ENCODE measurements at places on chromosomes 5 and 9. TPM values are rescaled to one million over a fixed set of nuclear protein-coding genes. Genes with fewer than 3 reads are reported as not detected.

- DNase-seq: no peak
These were observed 5.1 kb downstream of the SNX30 start for GRCh38 chr9:112755675-112756074.

PRSS3 gene
- not detected for total RNA-seq

GRCh38 chr5:25539536-25539935, 894.8 kb upstream of the CDH10 start:
- no peak for DNase-seq

DNA sequence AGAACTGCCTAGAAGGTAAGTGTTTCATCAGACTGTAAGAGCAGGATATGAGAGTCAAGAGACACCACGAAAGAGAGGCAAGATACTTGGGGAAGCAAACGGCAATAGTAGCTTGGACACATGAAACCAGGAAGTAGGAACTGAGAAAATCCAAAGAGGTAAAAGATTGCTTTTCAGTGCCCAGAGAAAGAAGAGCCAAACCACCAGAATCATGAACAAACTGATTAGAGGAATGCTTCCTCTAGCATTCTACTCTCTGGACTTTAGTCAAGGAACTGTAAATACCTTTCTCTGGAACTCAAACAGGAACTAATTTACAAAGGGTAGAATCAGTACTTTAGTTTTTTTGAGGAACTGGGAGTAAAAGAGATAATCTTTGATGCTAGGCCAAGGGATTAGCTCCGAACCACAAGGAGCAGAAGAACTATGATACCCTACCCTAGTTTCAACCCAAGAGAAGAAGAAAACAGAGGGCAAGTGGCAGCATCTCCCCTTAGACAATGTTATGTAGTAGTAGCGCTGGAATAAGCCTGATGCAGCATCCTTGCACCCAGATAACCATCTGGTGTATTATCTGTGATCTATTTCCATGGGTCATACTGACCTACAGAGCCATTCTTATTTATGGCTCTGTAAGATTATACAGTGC, 41.3 kb downstream of the EFCAB9 start:
- no peak for DNase-seq

- peak; percentile 30 for DNase-seq
These were observed 31.5 kb downstream of the OLFML2A start for GRCh38 chr9:124808246-124808956.

ZNF474 gene
- not detected for total RNA-seq

DNA sequence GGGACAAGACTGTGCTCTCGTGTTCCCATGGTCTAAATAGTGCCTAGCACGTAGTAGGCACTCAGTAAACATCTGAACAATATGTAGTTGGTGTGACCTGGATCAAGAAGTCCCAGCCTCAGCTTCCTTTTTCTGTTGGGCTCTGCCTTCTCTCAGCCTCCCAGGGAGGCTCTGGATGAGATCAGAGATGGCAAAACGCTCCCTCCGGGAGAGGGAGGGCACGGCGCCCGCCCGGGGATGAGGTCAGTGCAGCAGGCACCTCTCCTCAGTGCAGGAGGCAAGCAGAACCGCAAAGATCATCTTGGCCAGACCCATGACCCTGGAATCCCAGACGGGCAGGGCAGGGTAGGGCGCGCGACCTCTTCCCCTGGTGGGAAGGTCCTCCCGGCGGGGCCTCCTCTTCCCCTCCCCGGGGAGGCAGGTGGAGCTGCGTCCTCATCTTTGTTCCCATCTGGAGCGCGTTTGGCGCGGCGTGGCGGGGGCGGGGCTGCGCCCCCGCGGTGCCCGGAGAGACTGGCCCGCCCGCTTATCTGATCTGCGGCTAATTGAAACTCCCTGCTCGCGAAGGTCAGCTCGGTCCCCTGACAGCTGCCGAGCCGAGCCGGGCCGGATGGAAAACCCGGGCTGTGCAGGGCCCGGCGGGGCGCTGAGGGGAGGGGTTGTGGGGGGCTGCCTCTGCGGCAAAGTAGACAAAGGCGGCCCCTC, 60.9 kb downstream of the CXXC5 start:
- DNase-seq: peak; percentile 95

SPINK6 gene
- not detected for total RNA-seq

- no peak for DNase-seq
These were observed 142.7 kb downstream of the PIP5K1B start for GRCh38 chr9:68847765-68848164.

DMGDH gene
- not detected for total RNA-seq

- DNase-seq: no peak
These were observed 378.6 kb downstream of the GADD45G start for GRCh38 chr9:89983411-89983810.

GFRA3 gene
- total RNA-seq: 1.0 TPM

DNA sequence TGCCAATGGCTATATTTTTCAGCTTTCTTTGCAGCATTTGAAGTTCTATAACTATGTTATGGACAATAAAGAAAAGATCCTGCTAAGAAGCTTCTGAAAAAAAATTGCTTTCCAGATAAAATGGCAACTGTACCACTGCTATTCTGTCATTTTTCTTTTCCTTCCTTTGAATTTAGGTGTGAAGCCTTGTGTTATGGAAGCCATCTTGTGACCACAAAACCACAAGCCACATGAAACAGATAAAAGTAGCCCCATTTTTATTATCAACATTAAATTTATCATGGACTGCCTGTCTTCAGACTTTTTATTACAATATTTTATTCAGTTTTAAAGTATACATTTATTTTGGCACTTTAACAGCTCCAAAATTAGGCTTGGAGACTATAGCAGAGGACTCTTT, 289.9 kb upstream of the ACTBL2 start:
- no peak for DNase-seq

DNA sequence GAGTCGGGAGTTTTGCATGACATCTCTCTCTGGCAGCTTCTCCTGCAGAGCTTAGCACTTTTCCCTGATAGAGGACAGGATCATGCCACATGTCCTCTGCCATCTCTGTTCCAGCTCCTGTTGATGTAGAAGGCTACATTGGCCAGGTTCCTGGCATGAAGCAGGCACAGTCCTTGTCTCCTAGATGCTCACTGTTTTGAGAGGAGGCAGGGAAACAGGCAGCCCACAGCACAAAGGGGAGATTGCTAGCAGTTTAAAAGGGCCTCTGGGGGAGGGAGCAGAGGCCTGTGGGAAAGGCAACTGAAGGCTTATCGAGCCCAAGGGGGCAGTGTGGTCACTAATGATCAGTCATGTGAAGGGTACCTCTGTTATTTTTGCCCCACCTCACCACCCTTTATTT, 10.7 kb downstream of the ARHGAP26 start:
- DNase-seq: no peak

DNA sequence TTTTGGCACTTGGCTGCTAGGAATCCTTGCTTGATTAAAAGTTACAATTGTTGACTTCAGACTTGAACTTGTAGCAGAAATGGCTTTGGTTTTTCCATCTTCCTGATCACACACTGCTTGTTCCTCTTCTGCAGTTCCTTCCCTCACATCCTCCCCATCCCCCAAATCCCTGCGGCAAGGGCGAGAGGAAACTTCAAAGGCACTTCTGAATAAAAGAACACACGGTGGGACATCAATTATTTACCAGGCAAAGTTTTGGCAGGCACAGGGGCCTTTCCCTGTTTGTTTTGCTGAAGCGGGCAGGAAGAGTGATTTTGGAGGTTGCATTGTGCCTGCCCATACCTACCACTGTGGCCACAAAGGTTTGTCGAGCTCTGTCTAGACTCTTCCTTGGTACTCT, 260.9 kb downstream of the KIF4B start:
- DNase-seq: peak; percentile 44

DNA sequence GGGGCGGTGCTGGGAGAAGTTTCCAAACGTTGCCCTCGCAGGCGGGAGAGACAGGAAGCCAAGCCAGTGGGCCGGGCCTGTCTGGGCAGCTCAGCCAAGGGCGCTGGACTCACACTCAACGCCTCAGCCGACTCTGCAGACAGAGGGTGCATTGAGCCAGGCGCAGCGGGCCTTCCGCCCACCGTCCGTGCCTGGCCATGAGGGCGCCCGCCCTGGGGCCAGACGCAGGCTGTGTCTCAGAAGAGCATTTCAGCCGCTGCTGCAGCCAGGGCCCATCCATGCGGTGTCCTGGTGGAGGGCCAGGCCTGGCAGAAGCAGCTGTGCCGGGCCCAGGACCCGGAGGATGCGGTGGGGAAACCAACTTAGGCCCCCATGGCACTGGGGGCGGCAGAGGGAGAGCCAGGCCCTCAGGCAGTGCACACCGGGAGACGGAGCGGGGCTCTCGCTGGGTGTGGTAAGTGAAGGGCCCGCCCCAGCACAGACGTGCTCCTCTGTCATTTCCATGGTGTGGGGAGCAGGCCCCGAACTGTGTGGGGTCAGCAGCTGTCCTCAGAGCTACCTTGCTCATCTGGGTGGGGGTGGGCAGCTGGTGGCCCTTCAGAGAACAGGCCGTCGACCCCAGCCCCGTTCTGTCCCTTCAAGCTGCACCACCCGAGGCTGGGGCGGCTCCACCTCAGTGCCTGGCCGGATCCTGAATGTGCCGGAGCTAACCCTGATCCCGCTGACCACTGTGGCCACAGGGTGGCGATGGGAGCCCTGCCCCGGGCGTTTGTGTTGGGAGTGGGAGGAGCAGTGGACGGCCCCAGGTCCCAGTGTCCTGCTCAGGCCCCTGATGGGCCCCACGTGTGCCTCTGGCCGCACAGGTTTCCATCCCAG, 18.0 kb downstream of the DNLZ start:
- DNase-seq: peak; percentile 91

GRCh38 chr9:7823651-7824050, 24.1 kb upstream of the DMAC1 start:
- DNase-seq: no peak

ARAP3 gene
- 23.8 TPM for total RNA-seq

TAF11L14 gene
- total RNA-seq: not detected

C1QTNF2 gene
- total RNA-seq: not detected

- DNase-seq: no peak
These were observed 301.9 kb downstream of the RASEF start for GRCh38 chr9:82761027-82761426.

- DNase-seq: no peak
These were observed 587.7 kb upstream of the CDH6 start for GRCh38 chr5:30605693-30606268.

GRCh38 chr5:25754895-25755294, 1110.1 kb upstream of the CDH10 start:
- DNase-seq: no peak

DNA sequence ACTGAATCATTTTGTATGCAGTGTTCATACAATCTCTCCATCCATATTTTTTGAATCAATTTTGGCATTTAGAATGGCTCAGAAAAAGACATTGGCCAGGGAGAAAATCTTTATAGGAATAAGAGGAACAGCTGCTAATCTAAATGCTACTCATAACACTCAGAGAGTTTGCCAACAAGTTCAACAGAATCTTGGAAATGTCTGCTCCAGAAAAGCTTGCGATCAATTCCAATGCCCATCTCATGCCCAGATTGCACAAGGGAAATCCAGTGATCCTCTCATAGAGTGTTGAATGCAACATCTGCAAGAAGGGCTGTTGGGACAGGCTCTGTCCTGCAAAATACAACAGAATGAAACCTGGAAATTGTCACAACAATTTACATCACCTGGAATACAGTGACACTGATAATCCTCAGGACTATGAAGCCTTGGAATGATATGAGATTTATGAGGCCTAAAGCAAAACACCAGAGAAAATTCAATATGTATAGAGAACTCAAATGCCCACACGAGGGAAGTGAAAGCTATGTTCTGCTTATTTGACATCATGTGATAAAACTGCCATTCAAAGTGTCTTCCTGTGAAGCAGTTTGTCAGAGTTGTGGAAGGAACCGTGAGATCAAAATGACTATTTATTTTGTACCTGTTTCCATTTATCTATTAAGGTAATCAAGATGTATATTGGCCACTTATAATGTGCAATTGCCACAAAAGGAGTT, 190.1 kb downstream of the PARP8 start:
- no peak for DNase-seq

GRCh38 chr9:764105-764524, 77.4 kb upstream of the DMRT1 start:
- peak; percentile 73 for DNase-seq

GRCh38 chr5:138515556-138516245, 27.3 kb downstream of the ETF1 start:
- no peak for DNase-seq

CDKN2B gene
- not detected for total RNA-seq

DNA sequence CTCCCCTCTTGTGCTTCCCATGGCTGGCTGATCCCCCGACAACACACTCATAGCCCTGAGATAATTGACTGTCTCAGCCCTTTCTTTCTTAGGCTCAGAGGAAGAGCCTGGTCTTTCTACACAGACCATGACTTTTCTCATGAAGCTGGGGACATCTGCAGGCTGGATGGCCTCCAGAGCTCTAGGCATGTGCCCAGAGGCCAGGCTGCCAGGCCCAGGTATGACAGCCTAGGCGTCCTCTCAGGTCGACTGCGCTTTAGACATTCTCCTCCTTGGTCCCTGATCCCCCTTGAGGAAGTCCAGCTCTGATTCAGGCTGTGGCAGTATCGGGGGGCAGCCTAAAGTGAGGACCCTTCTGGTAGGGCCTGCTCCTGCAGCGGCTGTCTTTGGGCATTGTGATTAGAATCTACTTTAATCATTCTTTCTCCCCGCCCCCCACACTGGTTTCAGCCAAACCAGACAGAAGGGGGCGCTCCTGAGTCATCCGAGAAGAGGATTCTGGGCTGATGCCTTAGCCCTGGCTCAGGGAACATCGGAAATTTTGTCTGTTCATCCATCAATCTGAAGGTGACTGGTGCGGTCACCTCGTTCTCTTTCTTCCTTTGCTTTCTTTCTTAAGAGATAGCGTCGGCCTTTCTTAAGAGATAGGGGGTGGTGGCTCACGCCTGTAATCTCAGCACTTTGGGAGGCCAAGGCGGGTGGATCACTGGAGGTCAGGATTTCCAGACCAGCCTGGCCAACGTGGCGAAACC, 66.5 kb upstream of the HSPA9 start:
- peak; percentile 85 for DNase-seq

PITX1 gene
- not detected for total RNA-seq

GRCh38 chr9:126049088-126049487, 277.5 kb upstream of the MVB12B start:
- no peak for DNase-seq

GRCh38 chr9:133700819-133701320, 37.3 kb downstream of the SARDH start:
- no peak for DNase-seq

DNA sequence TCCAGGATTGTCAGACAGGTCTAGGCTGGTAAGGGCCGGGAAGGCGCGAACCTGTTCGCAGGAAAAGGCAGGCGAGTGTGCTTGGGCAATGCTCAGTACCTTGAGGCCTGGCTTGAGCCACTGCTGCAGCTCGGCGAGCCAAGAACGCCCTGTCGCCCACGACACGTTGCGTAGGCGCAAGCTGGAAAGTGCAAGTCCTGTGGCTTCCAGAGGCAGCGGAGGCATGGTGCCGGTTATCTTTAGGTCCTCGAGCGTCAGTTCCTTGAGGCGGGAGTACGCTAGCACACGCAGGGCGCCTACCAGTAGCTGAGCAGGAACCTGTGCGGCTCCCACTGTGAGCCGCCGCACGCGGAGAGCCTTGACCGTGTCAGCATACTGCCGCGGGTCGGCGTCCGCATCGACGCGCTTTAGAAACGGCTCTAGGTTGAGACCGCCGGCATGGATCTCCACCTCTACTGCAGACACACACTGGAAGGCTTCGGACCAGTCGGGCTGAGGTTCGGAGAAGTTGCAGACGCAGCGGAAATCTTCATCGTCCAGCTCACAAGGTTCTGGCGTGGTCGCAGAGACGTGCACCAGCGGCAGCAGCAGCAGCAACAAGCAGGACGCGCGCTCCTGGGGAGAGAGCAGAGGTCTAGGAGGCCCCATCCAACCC, 482 bp downstream of the CD14 start:
- peak; percentile 69 for DNase-seq

- no peak for DNase-seq
These were observed 408.3 kb downstream of the ENC1 start for GRCh38 chr5:74232276-74232675.

GDF9 gene
- total RNA-seq: 0.22 TPM

Data from H7 (cell line).